ENCODE measurements at places on chromosomes 3 and 15.

GRCh38 chr15:56160966-56161365, 82.7 kb downstream of the RFX7 start:
- DNase-seq = no peak

GRCh38 chr15:83100097-83100646, 7.3 kb upstream of the TM6SF1 start:
- no peak for DNase-seq

DNA sequence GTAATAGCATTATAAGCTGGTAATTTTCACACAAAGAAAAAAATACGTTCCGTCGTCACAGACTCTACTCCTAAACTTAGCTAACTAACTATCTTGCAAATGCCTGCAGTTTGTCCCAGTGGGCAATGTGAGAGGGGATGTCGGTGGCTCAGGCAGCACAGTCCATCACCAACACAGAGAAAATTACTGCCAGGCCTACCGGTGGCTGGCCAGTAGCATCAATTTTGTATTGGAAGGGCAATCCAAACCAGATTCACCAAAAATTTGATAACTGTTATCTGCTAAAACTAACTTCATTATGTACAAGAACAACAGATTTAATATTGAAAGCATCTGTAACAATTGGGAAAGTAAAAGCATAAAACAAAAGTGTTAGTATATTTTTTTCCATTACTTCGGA, 37.4 kb upstream of the RASA2 start:
- no peak for DNase-seq

DNA sequence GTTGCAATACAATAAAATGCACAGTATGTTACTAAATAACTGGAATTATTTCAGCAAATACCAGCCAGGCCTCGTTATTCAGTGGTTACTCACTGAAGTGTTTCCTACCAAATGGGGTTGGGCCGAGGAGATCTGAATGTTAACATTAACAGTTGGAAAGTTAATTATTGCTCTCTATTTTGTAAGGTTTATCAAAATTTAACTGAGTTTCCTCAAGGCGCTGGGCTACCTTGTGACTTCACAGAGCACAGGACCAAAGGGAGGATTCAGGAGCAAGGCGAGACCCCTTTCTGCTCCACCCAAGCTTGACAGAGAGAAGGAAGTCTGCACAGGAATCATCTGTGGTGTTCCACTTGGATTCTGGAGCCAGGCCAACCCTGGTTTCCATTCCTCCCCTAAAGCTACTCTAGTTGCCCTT, 21.6 kb downstream of the ADAMTS9 start:
- no peak for DNase-seq

DNA sequence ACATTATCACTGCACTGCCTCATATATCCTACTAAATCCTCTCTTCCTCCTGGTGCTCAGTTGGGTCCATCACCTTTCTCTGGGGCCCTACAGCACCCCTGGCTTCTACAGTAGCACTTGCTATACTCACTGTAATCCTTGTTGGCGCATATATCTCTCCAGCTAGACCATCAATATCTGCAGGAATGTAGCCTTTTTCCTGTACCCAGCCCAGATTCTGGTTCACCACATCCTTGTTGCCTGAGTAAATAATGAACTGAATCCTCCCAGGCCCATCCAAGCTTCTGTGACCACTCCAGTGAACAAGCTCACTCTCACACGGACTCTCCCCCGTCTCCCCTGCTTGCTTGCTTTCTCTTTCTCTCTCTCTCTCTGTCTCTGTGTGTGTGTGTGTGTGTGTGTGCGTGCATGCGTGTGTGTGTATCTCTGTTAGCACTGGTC, 62.5 kb upstream of the LIPC start:
- no peak for DNase-seq

- DNase-seq = no peak
These were observed 26.5 kb downstream of the AVEN start for GRCh38 chr15:34012461-34013028.

DNA sequence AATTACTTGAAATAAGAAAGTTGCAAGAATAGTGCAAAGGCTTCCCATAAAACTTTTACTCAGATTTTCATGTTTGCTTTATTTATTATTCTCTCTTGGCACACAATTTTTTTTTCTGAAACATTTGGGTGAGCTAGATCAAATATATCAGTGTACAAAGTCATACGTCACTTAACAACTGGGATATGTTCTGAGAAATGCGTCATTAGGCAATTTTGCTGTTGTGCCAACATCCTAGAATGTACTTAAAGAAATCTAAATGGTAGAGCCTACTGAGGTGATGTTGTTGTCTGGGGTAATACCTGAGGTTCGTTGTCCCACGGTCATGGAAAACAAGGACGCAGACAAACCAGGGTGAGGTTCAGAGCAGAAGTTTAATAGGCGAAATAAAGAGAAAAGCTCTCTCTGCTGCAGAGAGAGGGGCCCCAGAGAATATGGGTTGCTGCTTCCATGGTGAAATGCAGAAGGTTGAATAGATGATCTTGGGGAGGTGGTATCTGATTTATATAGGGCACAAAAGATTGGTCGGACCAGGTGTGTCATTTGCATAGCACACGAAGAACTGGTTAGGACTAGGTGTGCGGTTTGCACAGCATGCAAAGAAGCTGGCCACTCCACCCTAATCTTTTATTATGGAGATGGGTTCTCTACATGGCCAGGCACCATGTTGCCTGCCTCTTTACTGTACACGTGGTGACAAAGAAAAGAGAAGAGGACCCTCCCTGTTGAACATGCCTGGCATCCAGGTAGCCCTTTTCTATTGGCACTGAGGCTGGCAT, 8.8 kb upstream of the GRAMD1C start:
- DNase-seq = no peak

GRCh38 chr15:90956274-90957030, 1.8 kb downstream of the RCCD1 start:
- DNase-seq = peak; percentile 34
